Activated naive CD4-positive, alpha-beta T cell treated with anti-CD3 and anti-CD28 coated beads for 36 hours (primary cell): ENCODE measurements at places on chromosomes 11 and 22.
A peak's percentile ranks its signal among the peaks of the same experiment; 100 is the strongest.

GRCh38 chr11:70183032-70183431 lies 20.1 kb upstream of the FADD start:
- no peak for DNase-seq

DNA sequence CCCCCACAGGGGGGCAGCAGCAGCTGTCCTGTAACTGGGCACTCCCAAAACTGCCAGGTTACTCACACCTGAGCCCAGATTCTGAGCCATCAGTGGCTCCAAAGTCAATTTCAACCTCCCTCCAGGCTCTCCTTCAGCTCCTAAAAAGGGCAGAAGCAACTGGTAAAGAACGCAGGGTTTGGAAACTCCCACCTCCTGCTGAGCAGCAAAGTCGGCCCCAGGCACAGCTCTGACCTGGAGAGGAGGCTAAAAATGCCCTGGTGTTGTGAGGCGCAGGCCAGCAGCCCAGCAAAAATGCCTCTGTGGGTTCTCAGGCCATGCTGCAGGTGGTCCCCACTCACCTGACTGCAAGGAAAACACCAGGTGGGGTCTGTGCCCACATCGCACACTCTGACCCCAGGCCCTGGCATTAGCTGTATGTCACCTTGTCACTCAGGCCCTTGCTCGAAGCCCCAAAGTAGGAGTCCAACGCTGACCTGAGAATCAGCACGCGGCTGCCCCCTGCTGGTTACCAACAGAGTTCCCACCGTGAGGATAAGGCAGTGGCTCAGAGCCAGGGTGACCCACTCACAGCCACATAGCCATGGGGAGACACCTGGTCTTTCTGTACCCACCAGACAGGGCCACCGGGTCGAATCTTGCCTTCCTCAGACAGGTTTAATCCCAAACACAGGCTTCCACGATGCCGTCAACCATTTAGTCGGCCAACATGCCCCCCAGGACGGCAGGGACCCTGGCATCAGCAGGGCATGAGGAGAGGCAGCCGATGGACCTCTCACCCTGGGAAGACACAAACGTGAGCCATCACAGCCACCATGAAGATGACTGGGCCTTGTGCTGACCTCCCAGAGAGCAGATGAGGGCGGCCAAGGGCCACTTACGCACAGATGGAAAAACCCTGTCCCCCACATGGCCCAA lies 11.1 kb downstream of the POLR3H start:
- peak; percentile 78 for DNase-seq

- DNase-seq: peak; percentile 42
These were observed at the start of gene PNPLA5 for GRCh38 chr22:43891360-43892182. Gene PNPLA5, minus strand, starts transcription at chr22:43892013. Its CDS starts 133 bp downstream, at chr22:43891880.

- DNase-seq: no peak
These were observed 47.9 kb downstream of the KCNJ1 start for GRCh38 chr11:128819198-128819597.

DNA sequence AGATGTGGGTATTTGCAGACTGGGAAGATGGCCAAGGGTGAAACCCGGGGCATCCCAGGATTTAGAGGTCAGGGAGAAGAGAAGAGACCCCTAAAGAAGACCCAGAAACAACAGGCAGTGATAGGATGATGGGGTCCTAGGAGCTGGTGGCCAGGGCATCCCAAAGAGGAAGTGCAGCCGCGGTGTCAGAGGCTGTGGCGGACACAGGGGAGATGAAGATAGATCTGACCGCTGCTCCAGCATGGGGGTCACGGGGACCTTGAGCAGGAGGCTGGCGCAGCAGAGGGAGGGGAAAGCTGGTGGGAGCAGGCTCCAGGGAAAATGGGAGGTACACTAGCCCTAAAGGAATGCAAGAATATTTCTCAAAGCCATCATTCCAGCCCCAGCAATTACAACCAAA lies 47.3 kb downstream of the CTTN start:
- no peak for DNase-seq
